Midbrain (tissue), 1 donor: ENCODE measurements at places on chromosomes 11 and 22.

- no peak for DNase-seq
Measured at GRCh38 chr11:19185516-19186052, 16.2 kb downstream of the CSRP3 start.

- no peak for DNase-seq
Measured at GRCh38 chr11:99537681-99538080, 516.9 kb downstream of the CNTN5 start.

GRCh38 chr22:26615149-26615548 lies 2.7 kb downstream of the CRYBB1 start:
- DNase-seq = no peak

DNA sequence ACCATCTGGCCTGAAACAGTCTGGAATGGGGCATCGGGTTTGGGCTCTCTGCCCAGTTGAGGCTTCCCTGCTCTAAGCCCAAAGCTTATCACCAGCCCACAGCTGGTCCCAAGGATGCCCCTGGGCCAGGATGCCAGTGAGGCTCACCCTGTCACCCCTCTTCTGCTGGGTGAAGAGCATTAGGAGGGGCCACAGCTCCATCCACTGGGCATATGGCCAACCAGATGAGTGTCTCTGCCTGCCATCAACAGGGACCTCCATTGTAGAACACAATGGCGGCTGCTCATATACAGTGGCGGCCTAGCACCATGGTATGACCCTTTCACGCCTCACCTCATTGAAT lies 5.6 kb downstream of the CHST1 start:
- no peak for DNase-seq

DNA sequence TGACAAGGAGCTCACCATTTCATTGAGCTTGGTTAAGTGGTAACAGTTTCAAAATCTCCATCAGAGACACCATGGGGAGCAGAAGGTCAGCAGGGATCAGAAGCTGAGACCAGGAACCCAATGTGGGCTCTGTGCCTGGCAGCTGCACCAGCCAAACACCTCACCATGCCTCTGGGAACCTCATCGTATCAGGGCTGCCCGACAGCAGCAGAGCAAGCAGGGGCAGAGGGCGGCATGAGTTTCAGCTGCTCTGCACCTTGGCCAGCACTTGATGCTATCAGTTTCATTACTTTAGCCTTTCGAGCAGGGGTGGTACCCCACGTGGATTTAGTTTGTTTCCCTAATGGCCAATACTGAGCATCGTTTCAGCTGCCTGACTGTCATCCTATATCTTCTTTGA lies 77.8 kb downstream of the DGCR2 start:
- no peak for DNase-seq

GRCh38 chr11:94423507-94423906 lies 22.3 kb upstream of the GPR83 start:
- DNase-seq = no peak

DNA sequence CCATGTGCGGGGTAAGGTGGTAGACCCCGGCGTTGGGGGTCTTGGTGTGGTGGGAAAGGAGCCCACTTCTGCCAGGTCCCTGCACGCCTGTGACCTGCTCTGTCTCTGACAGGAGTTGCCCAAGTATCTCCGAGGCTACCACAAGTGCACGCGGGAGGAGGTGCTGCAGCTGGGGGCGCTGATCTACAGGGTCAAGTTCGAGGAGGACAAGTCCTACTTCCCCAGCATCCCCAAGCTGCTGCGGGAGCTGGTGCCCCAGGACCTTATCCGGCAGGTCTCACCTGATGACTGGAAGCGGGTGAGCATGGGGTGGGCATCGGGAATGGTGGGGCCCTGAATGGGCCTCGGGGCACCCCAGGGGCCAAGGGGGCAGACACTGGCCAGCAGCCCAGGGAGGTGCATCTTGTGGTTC lies 83.0 kb downstream of the MYO7A start:
- no peak for DNase-seq

- no peak for DNase-seq
Measured at GRCh38 chr11:26904132-26904531, 89.8 kb upstream of the FIBIN start.

- DNase-seq = no peak
Measured at GRCh38 chr22:41405588-41405987, 23.8 kb downstream of the TEF start.

DNA sequence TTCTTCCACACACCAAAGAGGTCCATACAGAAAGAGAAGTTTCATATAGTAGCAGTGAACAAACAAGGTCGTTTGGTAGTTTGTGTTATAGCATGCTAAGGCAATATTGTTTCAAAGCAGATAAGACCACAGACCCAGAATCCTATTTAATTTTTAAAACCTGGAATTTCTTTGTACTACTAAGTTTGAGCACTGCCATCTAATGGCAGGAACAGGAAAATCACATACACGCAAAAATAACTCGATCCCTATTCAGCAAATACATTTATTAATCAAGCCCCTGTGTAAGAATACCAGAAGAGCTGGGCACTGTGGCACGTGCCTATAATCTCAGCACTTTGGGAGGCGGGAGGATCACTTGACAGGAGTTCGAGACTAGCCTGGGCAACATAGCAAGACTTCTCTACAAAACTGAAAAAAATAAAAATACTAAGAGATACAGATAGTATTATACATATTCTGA lies 2.9 kb upstream of the BTBD10 start:
- DNase-seq = no peak
